Gastroesophageal sphincter (tissue), 4 donors: ENCODE measurements at places on chromosomes 6 and 20.

- no peak for ATAC-seq
Observed at GRCh38 chr20:21074605-21075336, 31.4 kb downstream of the LINC00237 start.

- no peak for ATAC-seq
Observed at GRCh38 chr6:47405273-47405672, 72.3 kb upstream of the CD2AP start.

- no peak for ATAC-seq
Observed at GRCh38 chr6:108568551-108569305, 8.0 kb downstream of the FOXO3 start.

DNA sequence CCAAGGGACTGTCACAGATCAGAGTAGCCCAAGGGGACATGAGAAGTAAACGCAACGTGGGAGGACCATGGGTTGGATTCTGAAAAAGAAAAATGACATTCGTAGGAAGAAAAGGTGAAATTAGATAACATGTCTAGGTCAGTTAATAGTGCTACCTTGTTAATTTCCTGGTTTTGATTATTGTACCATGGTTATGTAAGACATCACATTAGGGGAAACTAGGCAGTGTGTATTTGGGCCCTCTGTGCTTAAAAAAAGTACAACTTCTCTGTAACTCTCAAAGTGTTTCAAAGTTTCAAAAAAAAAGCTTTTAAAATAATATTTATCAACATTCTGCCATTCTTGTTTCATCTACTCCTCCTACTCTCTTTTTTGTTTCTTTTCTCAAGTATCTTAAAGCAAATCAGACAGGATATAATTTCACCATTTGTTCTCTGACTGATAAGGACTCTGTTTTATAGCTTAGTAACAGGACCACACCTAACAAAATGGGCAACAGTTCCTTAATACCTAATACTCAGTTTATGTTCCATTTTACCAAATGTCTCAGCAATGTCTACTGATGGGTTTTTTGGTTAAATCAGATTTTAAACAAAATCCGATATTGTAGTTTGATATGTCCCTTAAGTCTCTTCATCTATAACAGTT lies 97.1 kb upstream of the PLCB4 start:
- no peak for ATAC-seq

DNA sequence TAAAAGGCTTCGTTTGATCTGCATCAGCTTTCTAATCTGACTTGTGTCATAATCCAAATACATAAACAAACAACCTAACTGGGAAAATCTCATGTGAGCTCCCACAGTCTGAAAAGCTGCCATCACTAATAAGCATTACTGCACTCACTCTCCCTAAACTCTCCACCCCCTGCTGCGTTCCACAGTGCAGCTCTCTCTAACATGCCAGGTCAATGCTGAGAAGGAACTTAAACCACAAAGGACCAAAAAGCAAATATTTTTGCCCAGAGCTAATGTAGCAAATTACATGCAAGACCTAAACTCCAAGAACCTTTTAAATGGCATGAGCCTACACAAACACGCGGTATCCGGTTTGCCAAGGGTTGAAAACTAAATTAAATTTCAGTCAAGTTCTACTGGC lies 542.3 kb upstream of the JARID2 start:
- no peak for ATAC-seq

GRCh38 chr6:108789475-108789874 lies 58.7 kb upstream of the ARMC2 start:
- ATAC-seq, result no peak

DNA sequence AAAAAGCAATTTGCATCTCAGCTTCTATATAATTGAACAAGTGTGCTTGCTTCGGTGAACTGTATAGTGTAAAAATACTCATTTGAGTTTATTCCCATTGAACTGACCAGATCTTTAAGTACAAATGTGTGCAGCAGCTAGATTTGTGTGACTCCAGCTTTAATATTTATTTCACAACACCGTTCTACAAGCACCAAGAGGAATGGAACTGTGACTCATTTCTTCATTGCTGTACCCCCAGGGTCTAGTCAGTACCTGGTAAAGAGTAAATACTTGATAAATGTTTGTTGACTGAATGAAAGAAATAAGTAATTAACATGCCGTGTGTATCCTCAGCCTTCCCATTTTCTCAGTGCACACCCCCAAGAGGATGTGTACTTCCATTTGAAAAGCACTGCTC lies 464.8 kb downstream of the CBLN4 start:
- no peak for ATAC-seq

- ATAC-seq, result no peak
Observed at GRCh38 chr6:130961148-130961547, 101.9 kb downstream of the EPB41L2 start.

DNA sequence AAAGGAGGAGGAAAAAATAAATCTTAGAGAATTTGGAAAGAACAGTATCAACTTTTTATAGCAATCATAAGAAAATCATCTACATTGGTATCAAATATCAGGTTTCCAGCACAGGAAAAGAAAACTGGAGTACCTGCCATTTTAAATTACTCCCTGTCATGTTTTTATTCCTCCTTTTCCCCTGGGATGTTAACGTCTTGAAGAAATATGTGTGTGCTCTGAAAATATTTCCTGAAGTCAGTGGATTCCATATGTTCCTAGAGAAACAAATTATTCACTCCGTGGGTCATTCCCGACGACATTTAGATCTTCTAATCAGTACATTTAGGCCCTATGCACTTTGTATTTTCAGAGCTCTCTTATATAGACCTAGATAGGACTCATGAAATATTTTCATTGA lies 42.0 kb upstream of the RSPO3 start:
- ATAC-seq, result no peak

GRCh38 chr6:2594868-2595267 lies 155.9 kb downstream of the MYLK4 start:
- ATAC-seq, result no peak

DNA sequence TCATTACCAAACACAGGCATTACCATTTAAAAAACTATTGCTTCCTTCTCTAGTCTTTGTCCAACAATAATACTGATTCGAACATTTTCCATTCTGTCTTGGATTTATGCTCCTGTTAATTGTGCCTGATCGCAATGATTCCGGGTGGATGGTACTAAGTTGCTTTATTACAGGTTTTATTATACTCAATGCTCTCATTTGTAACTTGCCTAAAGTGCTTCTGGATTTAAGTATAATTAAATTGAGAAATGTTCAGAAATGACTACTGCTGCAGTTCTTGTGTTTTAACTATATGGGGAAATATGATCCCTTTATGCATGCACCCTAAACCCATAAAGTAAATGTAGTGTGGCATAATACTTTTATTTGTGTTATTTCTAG lies 7.2 kb downstream of the TFAP2A start:
- ATAC-seq, result no peak

DNA sequence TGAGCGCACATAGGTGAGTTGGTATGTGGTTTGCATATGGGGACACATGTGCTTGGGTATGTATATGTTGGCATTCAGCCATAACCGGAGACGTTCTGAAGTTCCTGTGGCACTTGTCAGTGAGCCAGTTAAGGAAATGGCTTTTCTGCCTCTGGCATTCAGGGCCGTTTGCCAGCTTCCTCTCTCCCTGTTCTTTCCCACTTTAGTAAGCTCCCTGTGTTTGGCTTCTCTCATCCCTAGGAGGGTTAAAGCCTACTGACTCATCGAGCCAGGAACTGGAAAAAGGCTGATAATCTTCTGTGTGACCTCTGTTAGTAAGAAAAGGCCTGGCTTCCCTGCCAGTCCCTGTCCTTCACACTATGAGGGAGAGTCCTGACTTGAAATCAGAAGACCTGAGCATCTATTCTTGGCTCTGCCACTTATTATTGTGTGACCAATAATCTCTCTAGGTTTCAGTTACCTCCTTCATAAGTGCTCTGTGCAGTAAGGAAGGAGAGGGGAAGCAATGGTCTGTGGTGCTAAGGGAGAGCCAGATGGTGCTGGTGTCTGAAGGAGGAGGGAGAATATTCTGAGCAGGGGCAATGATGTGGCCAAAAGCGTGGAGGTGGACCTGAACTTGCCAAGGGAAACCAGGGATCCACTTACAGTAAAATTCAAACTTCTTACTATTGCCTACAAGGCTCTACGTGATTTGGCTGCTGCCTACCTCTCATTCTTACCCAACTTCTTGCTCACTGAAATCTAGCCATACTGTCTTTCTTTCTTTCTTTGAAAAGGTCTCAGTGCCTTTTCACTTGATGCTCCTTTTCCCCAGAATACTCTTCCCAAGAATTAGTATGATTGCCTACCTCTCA lies 31.4 kb downstream of the ACSS2 start:
- ATAC-seq, result peak; percentile 74

GRCh38 chr20:891706-892080 lies 24.4 kb downstream of the ANGPT4 start:
- ATAC-seq, result peak; percentile 30

DNA sequence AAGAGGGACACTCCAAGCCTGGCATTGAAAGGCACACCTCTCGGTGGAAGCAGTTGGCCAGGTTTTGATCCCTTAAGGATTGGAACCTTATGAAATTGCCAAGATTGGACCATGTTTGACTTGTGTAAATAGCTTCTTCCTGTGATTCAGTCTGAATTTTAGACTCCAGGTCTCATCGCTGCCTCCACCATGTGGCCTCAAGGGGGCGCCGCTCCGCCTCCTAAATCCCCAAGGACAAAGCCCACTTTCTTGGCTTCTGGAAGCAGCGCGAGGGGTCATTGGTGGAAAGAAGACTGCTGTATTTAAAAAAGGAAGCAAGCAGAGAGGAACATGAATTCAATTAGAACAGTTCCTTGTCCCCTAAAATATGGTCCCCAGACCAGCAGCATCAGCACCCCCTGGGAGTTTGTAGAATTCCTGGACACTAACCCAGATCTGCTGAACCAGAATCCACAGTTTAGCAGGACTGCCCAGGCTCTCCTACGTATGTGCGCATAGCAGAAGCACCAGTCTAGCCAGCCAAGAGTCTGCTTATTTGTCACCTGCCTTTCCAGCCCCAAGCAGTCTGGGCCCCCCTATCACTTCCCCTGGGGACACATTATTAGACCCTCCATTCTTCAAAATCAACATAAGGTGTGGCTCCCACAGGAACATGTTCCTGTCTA lies 108.5 kb downstream of the LY86 start:
- no peak for ATAC-seq

GRCh38 chr6:36759148-36759759 lies 61.6 kb downstream of the RAB44 start:
- peak; percentile 90 for ATAC-seq

GRCh38 chr6:93059911-93060310 lies 359.4 kb downstream of the EPHA7 start:
- no peak for ATAC-seq

DNA sequence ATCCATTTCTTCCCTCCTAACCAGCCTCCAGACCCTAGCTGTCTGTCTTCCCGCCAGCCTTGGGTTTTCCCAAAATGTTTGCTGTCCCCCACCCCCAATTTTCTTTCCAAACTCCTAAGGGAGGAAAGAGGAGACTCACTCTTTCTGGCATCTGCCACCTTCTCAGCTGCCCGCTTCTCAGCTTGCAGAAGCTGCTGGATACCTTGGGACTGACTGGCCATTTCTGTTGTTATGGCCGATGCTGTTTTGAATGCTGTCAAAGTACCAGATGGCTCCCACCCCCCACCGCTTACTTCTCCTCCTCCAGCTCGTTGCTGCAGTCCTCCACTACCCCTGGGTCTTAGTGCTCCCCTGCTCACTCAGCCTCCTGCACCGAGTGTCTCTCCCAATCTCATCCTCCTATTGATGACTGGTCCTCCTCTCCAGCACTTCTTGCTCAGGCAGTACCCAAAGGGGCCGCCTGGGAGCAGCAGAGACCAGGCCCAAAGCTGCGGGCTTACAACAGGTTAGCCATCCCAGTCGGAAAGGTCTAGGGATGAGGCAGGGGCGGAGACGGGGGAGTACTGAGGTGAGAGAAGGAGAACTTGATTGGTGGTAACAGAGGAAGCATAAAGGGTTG lies at the start of gene ATP6V1G2:
Gene ATP6V1G2 (minus strand): TSS at position 270 of the 619 bp plus-strand sequence. CDS start 49 bp downstream, at position 221.
- ATAC-seq, result peak; percentile 73

DNA sequence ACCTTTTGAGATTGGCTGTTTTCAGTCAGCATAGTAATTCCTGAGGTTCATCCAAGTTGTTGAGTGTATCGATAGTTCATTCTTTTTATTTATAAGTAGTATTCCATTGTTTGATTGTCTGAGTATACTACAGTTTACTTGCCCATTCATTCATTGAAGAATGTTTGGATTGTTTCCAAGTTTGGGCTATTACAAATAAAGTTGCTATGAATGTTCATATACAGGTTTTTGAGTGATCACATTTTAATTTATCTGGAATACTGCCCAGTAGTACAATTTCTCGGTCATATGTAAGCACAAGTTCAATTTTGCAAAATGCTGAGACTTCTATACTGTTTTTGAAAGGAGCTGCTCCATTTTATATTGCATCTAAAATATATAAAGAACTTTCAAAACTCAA lies 14.2 kb upstream of the EPHA7 start:
- ATAC-seq, result no peak

DNA sequence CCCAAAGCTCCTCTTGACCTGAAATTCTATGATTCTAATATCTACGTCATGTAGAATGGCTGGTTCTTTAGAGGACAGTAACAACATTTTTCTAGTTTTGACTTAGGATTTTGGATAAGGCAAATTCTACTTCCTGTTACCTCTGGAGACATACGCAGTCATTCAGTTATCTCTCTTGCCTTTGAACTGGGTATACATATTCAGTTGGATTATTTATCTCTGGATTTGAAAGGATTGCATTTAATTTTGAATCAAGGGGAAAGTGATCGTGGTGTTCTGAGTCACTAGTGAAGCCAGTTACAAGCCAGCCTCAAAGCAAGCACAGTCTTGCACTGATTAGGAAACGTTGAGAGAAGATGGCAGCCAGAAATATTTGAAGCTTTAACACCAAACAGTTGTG lies 35.3 kb upstream of the BCAS1 start:
- ATAC-seq, result no peak

GRCh38 chr6:131303338-131303930 lies 168.2 kb downstream of the AKAP7 start:
- no peak for ATAC-seq

GRCh38 chr6:164303102-164303964 lies 888.8 kb downstream of the QKI start:
- peak; percentile 78 for ATAC-seq

GRCh38 chr6:95576218-95576997 lies 927 bp upstream of the MANEA start:
- no peak for ATAC-seq

DNA sequence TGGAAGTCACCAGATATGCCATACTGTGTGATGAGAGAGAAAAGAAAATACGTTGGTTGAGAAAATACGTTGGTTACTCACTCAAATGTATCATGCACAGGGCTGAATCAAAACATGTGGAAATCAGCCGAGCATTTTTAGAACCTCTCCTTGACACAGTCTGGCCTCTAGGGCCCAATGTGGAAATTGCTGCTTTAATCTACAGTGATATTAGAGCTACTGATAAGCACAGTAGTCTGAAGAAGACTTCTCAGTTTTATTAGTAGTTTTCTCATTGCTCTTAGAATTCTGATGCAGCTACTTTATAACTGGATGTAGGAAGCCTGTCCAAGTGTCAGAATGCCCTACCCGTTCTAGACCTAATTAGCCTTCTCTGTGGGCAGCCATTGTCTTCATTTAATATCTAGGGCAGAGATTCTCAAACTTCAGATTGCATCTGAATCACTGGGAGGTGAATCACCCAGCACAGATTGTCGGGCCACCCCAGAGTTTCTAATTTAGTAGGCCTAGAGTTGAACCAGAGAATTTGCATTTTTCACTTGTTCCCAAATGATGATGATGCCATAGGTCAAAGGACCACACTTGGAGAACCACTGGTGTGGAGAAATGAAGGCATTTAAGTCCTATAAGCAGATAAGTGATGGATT lies 229.1 kb downstream of the PLCB1 start:
- peak; percentile 57 for ATAC-seq
